ENCODE measurements at places on chromosomes 16 and 17.

DNA sequence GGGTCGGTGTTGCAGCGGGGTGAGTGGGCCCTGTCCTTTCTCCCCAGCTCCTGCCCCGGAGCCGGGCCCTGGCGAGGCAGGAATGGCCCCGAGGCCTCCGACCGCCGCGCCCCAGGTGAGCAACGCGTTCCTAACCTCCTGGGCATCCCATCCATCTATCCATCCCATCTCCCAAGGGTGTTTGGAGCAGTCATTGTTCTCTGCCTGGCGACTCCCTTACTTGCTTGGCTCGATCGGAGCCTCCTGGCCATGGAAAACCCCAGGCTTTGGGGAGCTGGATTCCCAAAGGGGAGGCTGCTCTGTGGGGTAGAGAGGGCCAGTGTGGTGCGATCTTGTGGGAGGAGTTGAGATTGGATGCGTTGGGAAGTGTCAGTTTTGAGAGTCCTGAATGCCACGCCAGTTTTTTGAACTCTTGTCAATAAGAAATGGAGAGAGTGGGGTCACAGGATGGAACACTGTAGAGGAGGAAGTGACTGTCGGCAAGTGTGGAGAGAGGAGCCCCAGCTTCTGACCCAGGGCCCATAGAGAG is 684 bp downstream of the ZFP90 start:
- DNase-seq, result no peak

DNA sequence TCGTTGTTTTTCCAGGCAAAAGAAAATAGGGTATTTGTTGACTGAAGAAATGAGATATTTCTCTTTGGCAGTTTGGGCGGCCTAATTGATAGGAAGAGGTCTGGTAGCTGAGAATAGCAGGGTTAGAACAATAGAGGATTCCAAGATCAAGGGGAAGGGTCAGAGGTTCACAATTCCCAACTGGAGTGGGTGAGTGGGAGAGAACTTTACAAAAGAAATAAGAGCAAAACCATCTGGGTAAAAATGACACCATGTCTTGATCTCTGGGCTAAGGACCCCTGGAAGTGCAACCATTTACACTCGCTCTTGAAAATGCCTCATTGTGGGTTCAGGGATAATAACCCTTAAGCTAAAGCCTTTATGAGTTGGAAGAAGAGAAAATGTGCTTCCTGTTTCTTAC is 180.5 kb downstream of the CDH13 start:
- DNase-seq, result no peak

GRCh38 chr17:9788601-9789000 is 2.8 kb downstream of the DHRS7C start:
- no peak for DNase-seq

GRCh38 chr17:8122924-8123694 is 797 bp downstream of the HES7 start:
- no peak for DNase-seq

DNA sequence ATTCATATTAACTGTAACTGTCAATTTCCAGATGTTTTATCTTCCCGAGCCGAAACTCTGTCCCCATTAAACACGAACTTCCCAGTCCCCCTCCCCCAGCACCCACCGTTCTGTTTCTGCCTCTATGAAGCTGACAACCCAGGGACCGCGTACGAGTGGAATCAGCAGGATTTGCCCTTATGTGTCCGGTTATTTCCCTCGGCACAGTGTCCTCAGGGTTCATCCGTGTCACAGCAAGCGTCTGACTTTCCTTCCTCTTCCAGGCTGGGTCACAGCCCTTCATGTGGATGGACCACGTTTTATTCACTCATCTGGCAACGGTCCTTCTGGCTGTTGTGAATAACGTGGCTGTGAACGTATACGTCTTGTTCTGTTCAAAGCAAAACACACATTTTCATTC is 31.3 kb downstream of the METRNL start:
- DNase-seq, result no peak

DNA sequence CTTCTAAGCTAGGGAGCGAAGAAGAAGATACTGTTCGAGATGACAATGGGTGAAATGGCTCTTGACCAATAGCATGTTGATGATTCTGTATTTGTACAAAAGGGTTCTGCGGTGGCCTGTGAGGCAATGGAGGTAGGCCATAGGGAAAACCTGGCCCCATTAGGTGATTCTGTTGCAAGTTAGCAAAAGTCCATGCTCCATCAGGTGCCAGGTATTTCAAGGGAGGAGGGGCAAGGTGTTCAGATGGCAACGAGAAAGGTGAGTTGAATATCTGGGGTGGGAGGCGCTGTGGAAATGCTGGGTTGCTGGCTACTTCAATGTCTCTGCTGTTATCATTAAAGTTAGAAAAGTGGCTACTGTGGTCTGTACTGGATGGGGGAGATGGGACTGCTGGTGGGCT is 62.8 kb downstream of the CACNG1 start:
- DNase-seq, result no peak

- DNase-seq, result no peak
Measured at GRCh38 chr16:12573730-12574383, 229.8 kb downstream of the CPPED1 start.

- no peak for DNase-seq
Measured at GRCh38 chr16:54582631-54583250, 296.2 kb upstream of the IRX3 start.

DNA sequence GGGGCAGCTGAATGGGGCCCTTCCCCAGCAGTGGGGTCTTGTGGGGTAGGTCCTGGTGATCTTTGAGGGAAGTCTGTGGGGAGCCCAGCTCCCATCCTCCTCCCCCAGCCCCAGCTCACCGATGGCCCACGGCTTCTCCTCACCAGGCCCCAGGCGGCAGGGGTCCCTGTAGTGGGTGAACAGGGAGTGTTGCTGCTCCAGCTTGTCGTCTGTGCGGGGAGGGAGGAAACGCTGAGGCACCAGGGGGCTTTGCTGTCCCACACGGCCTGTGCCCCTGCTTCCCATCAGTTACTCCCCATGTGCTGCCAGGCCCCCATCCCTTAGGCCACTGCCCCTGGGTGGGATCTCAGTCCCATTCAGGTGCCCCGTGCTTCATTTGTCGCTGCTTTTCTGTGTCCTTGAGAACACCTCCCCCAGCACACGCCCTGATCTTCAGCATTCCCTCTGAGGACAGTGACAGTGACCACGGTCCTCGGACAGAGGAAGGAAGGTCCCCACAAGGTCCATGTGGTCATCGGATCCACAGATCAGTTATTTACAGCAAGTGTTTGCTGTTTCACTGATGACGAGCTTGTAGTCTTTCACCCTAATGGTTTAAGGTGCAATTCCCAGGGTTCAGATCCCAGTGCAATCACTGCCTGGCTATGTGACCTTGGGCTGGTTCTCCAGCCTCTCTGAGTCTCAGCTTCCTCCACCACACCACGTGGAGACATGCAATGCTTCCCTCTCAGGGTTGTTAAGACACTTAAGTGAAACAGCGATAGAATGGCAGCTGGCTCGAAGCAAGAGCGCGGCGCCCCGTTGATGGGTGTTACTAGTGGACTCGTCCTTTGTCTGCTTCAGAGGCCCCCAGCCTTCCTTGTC is 53.1 kb downstream of the PRMT7 start:
- no peak for DNase-seq

DNA sequence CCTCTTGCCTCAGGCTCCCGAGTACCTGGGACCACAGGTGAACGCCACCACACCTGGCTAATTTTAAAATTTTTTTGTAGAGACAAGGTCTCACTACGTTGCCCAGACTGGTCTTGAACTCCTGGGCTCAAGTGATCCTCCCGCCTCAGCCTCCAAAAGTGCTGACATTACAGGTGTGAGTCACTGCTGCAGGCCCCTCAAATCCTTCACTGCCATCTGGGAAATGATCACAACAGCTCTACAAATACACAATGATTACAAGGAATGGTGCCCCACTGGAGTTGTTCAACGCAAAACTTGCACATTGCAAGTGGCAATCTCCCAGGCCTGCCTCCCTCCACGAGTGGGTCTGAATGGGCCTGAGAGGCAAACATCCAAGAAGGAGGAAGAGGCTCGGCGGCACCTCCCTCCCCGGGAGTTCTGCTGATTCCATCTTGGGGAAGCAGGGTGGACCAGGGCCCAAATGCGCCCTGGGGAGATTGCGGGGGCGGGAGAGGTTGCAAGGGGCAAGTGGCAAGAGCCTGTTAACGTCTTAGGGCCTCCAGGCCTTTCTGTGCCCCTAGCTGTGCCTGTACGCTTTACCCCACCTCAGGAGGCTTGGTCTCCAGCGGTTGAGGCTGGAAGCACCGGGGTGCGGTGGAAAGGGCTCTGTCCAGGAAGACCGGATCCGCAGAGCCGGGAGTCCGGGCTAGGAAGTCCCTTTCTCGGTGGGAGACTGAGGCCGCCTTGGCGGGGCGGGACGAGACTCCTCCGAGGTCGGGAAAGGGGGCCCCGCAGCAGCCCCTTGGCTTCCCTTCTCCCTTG is 656 bp upstream of the IGFBP4 start:
- no peak for DNase-seq

DNA sequence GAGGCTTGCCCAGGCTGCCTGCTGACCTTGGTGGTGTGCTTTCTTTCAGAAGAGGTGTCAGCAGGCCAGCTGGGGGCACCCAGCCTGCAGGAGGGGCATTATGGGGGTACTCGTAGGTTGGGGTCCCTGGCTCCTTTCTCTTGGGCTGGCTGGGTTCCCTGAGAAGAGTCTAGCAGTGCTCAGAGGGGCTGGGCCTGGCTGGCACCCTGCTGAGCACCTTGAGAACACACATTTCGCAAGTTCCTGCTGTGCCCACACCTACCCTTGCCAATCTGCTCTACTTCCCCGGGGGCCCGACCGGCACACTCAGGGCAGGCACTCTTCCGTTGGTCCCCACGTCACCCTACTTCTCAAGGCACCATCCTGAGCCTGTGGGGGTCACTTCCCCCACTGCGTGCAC is 5.1 kb downstream of the CEMP1 start:
- DNase-seq, result no peak

- no peak for DNase-seq
Measured at GRCh38 chr17:12193144-12193735, 172.6 kb downstream of the MAP2K4 start.

GRCh38 chr16:48526958-48527331 is 83.0 kb downstream of the N4BP1 start:
- no peak for DNase-seq

GRCh38 chr16:9091867-9092281 is 430 bp downstream of the HAPSTR1 start:
- DNase-seq, result no peak

- DNase-seq, result no peak
Measured at GRCh38 chr16:89096768-89097391, 3.2 kb downstream of the ACSF3 start.

DNA sequence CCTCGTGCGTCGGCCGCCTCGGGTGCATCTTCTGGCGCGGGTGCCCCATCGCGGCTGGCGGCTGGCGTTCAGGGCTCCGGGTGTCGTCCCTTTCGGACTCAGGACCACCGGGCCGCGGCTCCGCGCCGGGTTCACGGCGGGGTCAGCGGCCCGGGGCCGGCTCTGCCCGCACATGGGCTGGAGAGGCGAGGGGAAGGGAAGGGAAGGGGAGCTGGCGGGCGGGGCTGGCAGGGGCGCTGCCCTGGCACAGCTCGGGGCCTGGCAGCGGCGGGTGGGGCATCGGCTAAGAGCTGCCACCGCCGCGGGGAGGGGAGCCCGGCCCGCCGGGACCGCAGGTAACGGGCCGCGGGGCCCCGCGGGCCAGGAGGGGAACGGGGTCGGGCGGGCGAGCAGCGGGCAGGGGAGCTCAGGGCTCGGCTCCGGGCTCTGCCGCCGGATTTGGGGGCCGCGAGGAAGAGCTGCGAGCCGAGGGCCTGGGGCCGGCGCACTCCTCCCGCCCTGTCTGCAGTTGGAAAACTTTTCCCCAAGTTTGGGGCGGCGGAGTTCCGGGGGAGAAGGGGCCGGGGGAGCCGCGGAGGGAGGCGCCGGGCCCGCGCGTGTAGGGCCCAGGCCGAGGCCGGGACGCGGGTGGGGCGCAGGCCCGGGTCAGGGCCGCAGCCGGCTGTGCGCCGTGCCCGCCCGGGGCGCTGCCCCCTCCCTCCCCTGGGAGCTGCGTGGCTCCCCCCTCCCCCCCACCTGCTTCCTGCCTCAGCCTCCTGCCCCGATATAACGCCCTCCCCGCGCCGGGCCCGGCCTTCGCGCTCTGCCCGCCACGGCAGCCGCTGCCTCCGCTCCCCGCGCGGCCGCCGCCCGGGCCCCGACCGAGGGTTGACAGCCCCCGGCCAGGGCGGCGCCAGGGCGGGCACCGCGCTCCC is 646 bp downstream of the HIC1 start:
- DNase-seq, result no peak

DNA sequence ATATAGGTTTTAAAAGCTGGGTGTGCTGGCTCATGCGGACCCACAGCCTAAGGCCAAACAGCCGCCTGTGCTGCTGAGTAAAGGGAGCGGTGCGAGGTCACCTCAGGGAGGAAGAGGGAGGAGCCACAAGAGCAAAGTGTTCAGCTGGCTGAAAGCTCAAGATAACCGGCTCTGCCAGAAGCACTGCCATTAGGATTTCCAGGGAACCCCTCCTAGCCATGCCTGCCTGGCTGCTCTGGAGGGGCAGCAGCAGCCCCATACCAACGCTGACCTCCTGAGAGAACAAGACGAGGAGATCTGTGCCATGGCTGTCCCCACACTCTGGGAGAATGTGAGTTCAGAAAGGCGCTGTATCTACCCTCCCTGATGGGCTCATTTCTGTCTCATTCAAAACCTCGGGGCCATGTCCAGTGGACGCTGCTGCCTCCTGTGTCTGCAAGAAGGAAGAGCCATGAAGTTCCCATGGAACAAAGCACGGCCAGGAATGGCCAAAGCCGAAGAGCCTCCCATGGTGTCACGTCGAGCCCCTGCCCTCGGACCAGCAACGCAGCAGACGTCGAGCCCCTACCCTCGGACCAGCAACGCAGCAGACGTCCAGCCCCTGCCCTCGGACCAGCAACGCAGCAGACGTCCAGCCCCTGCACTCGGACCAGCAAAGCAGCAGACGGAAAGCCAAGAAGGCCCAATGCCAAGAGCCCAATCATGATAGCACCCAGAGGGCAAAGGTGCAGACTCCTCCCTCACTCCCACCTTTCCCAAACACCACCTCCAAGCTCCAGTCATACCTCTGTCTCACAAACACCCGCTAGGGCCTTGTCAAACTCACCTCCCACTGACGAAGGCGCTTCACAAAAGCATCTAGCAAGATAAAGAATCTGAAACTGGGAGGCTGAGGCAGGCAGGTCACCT is 107.0 kb downstream of the ANKRD11 start:
- no peak for DNase-seq

- no peak for DNase-seq
Measured at GRCh38 chr16:9780831-9781230, 401.4 kb downstream of the GRIN2A start.

DNA sequence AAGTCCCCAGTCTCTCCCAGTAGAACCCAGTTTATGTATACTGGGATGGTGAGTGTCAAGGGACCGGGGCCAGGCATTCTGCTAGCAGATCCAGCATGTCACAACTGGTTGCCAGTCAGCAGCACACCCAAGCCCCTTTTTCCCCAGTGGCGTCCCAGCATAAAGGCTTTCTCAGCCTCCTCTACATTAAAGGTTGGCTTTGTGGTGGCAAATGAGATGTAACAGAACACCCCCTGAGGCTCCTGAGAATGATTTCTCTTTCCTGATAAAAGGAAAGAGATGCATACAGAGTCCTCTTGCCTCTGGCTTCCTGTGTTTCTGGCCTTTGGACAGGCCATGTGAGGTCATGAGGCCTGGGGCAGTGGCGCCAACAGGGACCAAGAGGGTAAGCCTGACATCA is 27.9 kb downstream of the IRX6 start:
- DNase-seq, result no peak

All from GM12864 (cell line).